ENCODE measurements at places on chromosomes 3 and 15. TPM values are rescaled to one million over a fixed set of nuclear protein-coding genes. Genes with fewer than 3 reads are reported as not detected.

- DNase-seq: no peak
Observed at GRCh38 chr15:85837011-85837433, 42.3 kb upstream of the KLHL25 start.

- no peak for DNase-seq
Observed at GRCh38 chr3:172814738-172815137, 64.2 kb downstream of the ECT2 start.

DNA sequence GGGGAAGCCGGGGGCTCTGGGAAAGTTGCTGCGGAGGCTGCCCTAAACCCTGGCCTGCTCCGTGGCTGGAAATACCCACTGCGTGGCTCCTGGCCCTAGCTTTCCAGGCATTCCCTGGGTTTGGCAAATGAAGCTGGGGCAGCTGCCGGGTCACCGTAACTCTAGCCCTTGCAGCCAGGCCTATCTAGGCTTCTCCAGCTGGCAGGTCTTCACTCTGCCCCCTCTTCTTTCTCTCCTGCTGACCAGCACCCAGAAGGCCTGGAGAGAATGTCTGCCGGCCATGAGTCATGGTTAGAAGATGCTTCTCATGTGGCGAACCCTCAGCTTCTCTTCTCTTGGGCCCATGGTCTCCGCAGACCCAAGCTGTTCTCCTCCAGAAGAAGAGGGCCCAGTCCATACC, 5.6 kb upstream of the DLL4 start:
- no peak for DNase-seq

DNA sequence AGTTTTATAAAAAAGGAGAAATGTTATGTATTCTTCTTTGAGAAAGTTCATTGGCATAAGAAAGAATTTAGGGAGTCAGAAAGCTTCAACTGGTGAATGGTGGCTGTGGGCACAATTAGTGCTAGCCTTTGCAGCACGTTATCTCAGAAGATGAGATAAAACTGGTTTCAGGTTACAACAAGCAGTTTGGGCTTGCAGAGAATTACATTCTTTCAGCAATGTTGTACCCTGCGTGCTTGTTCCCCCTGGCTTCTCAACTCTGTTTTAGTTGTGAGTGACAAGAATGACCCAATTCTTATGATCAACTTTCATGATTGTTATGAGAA, 31.6 kb upstream of the ACP3 start:
- DNase-seq: no peak

DNA sequence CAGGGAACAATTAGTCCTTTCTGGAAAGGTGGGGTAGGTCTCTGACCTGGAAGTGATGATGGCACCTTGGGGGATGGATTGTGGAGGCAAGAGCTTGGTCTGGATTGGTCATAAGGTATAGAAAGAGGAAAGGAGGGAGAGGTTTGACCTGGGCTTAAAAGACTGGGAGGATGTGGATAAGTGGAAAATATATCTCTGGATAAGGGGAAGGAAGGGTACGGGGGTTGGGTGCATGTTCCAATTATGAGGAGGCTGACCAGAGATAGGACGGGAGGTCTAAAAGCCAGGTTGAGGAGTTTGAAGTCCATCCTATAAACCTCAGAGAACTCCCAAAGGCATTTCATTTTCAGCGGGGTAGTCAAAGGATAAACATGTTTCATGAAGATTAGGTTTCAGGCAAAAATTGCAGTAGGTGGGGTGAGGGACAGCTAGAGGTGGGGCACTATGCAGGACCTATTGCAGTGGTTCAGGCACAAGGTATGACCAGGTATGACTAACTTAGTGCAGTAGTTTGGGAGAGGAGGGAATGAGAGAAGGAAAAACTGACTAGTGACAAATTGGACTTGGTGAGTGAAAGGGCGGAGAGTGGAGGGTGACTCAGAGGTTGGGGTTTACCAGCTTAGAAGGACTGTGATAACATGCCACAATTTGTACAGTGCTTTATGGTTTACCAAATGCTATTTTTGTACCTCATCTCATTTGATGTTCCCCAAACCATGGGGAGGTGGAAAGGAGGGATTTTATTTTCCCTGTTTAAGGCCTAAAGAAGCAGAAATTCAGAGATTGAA, 10.7 kb downstream of the PDE8A start:
- DNase-seq: no peak

The KNG1 gene
- not detected for polyA plus RNA-seq

The CHRD gene
- 17.4 TPM for polyA plus RNA-seq

The ACAD11 gene
- 10.8 TPM for polyA plus RNA-seq
